ENCODE measurements at places on chromosomes 13 and 19. TPM values are rescaled to one million over a fixed set of nuclear protein-coding genes. Genes with fewer than 3 reads are reported as not detected.
A peak's percentile ranks its signal among the peaks of the same experiment; 100 is the strongest.

- no peak for DNase-seq
Measured at GRCh38 chr13:94703721-94704314, 8.5 kb downstream of the SOX21 start.

- no peak for DNase-seq
Measured at GRCh38 chr19:13604902-13605586, 98.8 kb upstream of the CACNA1A start.

GRCh38 chr13:75694722-75695121 is 58.6 kb downstream of the LMO7 start:
- DNase-seq = no peak

GRCh38 chr13:57632276-57633140 is 964 bp downstream of the PCDH17 start:
- peak; percentile 79 for DNase-seq

ZNF726 gene
- total RNA-seq = 0.67 TPM

- no peak for DNase-seq
Measured at GRCh38 chr19:53813996-53814395, 10.1 kb downstream of the NLRP12 start.

DNA sequence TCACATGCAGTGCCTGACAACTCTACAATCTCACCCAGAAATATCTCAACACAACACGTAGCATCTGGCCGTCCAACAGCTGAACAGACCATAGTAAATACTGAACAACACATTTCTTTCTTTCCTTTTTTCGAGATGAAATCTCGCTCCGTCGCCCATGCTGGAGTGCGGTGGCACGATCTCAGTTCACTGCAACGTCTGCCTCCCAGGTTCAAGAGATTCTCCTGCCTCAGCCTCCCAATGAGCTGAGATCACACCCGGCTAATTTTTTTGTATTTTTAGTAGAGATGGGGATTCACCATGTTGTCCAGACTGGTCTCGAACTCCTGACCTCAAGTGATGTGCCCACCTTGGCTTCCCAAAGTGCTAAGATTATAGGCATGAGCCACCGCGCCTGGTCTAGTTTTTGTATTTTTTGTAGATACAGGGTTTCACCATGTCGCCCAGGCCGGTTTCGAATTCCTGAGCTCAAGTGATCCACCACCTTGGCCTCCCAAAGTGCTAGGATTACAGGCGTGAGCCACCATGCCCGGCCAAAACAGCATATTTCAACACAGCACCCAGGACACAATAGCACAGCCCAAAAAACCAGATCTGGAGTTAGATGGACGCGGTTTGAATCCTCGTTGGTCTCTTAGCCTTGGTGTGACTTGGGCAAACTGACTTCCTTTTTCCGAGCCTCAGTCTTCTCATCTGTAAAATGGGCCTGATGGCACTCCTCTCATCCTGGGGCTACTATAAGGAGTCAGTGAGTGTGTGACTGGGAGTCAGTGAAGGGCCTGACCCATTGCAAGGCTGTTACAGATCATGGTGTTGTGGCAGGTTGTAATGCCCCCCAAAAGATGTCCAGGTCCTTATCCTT is 22.6 kb downstream of the CYP2A6 start:
- DNase-seq = peak; percentile 37

SUGT1 gene
- 46.6 TPM for total RNA-seq

DNA sequence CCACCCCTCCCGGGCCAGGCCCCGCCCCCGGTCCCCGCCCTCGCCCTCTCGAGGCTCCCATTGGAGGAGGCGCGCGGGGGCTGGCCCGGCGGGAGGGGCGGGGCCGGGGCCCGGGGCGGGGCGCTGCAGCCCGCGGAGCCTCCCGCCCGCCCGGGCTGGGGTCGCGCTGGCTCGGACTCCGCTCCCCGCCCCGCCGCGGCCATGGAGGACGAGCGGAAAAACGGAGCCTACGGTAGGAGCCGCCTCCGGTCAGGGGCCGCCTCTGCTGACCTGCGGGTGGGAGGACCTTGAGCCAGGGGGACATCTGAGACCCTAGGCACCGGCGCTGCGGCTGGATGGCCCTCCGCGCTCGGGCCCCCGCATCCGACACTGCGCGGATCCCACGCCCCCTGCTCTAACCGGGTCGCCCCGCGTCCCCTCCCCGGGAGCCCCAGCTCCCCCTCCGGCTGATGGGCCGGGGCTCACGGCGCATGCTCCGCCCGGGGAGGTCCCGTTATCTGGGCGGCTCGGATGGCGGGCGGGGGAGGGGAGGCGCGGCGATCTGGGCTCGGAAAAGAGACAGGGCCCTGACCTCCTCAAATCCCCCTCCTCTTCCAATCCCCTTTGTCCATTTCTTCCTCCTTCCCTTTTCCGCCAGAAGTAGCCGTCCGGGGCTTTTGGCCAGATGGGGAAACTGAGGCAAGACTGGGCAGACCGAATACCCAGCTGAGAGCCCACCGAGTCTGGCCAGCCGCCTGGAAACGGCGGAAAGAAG is 15.4 kb upstream of the AP1M2 start:
- no peak for DNase-seq

DNA sequence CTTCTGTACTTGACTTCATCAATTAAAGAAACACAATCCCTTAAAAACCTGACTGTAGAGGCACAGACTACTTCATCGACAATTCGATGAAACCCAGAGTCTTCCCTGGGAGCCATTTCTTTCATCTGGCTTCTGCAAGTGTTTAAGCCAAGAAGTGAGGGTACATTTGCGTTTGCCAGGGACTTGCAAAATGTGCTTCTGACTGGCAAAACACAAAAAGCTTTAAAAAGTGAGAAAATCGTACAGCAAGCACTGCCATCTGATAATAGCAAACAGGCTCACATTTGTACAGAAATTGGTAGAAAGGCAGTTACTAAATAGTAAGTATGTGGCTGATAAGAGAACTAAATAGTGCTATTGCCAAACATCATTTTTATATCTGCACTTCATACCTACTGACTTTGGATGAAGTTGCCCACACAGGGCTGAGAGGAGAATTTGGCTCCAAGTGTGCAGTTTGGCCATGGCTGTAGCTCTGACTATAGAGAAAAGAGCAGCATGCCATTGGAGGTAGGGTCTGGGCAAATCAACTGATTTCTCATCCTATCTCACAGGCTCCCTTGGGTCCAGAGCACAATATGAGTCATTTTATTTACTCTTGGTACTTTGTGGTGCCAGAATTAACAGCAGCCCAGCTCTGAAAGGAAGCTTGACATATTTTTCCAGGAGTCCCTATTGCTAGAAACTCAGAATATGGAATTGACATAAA is 358.1 kb downstream of the OXGR1 start:
- no peak for DNase-seq

- no peak for DNase-seq
Measured at GRCh38 chr19:18710996-18711751, 27.7 kb downstream of the CRTC1 start.

DNA sequence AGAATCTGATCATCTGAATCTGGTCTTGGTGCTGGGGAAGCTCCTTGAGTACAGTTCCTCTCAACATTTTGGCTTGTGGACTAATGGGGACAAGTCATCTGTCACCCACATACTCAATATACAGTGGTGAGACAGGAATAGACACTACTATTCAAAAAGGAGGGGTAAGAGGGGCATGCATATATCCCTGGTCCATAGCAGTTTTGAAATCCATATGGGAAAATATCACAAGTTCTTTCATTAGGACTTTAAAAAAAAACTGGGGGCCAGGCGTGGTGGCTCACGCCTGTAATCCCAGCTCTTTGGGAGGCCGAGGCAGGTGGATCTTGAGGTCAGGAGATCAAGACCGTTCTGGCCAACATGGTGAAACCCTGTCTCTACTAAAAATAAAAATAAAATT is 20.3 kb upstream of the PPP5C start:
- no peak for DNase-seq

GRCh38 chr13:111372651-111373425 is 52.4 kb downstream of the TEX29 start:
- DNase-seq = no peak

GRCh38 chr13:112943309-112944125 is 25.5 kb upstream of the MCF2L start:
- DNase-seq = no peak

GRCh38 chr19:42111384-42111783 is 20.9 kb downstream of the POU2F2 start:
- no peak for DNase-seq

- DNase-seq = no peak
Measured at GRCh38 chr13:49214917-49215376, 5.2 kb upstream of the MLNR start.

ATP1A3 gene
- total RNA-seq = 0.10 TPM

GRCh38 chr19:33376423-33376822 is 2.9 kb downstream of the CEBPG start:
- no peak for DNase-seq

- no peak for DNase-seq
Measured at GRCh38 chr19:12260236-12260635, 34.4 kb downstream of the ZNF44 start.

DNA sequence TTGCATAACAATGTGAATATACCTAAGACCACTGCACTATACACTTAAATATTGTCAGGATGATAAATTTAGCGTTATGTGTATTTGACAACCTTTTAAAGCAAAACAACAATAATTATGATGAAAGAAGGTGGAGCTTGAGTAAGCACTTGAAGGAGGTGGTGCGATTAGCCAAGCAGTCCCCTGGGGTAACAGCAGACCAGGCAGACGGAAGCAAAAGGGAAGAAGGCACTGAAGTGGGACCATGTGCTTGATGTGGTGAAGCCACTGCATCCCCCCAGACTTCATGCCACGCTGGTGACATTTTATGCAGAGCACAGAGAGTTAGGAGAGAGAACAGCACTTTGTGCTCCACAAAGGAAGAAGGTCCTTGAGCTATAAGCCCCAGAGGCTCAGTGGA is 58.3 kb upstream of the ZNF507 start:
- no peak for DNase-seq

CPAMD8 gene
- total RNA-seq = 10.6 TPM

FLT3 gene
- not detected for total RNA-seq

DNA sequence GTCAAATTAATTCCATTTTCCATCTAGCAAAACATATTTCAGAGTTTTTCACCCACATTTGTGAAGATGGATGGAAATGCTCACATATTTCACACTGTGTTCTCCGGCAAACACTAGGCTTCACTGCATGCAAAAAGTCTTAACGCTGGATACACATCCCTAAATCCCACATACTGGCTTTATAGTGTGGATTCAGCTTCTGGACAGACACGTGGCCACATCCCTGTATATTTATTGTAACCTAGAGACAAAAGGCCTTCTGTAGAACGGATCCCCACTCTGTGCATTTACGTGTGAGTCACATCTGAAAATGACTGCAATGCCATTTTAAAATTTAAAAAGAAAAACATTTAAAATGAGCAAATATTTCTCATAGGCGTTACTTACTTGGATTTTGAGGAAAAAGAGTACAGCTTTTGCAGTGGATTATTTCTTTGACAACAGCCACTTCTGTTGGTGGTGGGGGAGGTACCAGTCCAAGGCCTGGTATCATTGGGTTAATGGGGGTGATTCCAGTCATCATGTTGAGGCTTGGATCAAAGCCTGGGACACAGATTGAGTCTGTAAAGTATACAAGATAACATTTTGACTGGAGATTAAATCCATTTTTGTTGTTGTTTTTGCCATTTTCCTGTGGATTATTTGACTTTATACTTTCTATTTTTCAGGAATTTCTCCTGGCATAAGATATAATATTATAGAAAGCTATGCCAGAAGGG is 337.7 kb downstream of the DNAJC15 start:
- DNase-seq = no peak

SIGLECL1 gene
- total RNA-seq = not detected

- no peak for DNase-seq
Measured at GRCh38 chr13:110853235-110853721, 61.6 kb downstream of the ANKRD10 start.

All from chondrocyte (in vitro differentiated cells).